ENCODE measurements at places on chromosomes 4 and X.
A peak's percentile ranks its signal among the peaks of the same experiment; 100 is the strongest.

GRCh38 chr4:176409627-176410026 is 89.9 kb downstream of the SPCS3 start:
- no peak for DNase-seq

GRCh38 chrX:9438933-9439494 is 25.8 kb upstream of the TBL1X start:
- no peak for DNase-seq

DNA sequence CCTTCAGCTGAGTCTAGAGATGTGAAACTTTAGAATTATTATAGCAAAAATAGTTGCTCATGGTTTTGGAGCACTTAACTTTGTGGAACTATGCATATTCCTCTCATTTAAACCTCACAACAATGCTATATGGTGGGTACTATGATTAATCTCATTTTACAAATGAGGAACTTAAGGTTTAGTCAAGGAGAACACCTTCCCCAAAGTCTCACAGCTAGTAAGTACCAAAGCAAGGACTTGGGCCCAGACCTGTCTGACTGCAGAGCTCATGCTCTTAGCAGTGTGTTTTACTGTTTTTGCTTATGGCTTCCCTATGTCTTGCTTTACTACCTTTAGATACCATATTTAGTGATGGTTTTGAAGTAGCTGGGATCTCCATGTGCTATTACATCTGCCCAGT is 5.1 kb downstream of the UBE2A start:
- no peak for DNase-seq

DNA sequence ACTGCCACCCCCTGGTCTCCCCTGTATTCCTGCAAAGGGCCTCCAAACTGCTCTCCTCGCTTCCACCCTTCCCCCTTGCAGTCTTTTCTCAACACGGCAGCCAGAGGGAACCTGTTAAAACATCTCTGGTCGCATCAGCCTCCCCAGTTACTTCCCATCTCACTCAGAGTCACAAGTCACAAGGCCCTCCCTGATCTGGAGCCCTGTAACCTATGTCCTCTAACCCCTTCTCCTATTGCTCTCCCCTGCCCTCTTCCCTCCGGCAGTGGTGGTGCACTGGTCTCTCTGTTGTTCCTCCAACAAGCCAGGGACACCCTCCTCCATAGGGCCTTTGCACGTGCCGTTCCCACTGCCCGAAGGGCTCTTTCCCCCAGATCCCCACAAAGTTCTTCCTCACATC is 73.2 kb downstream of the SH3KBP1 start:
- DNase-seq: no peak

DNA sequence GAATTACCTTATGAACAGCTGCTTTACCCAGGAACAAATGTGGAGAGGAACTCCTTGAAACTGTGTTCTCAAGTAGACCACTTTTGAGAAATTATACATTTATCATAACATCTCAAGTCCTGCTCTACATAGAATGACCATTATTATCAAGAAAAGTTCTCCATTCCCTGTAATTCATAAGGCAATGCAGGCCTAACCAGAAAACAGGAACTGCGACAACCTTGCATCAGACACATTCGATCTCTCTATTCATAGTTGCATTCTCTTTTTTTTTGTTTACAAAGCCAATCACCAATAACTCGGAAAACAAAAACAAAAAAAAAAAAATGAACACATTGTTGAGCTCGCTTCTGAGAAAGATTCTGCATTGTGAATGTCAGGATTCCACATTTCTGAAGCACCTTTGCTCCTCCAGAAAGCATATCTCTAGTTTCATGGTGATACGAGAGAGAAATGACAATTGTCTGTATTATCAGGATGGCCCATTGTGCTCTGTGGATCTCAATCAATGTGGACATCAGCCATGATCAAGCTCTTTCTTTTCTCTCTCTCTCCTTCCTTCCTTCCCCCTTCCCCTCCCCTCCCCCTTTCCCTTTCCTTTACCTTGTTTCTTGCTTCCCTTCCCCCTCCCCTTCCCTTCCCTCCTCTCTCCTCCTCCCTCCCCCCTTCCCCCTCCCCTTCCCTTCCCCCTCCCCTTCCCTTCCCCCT is 32.4 kb upstream of the CD99 start:
- DNase-seq: no peak

DNA sequence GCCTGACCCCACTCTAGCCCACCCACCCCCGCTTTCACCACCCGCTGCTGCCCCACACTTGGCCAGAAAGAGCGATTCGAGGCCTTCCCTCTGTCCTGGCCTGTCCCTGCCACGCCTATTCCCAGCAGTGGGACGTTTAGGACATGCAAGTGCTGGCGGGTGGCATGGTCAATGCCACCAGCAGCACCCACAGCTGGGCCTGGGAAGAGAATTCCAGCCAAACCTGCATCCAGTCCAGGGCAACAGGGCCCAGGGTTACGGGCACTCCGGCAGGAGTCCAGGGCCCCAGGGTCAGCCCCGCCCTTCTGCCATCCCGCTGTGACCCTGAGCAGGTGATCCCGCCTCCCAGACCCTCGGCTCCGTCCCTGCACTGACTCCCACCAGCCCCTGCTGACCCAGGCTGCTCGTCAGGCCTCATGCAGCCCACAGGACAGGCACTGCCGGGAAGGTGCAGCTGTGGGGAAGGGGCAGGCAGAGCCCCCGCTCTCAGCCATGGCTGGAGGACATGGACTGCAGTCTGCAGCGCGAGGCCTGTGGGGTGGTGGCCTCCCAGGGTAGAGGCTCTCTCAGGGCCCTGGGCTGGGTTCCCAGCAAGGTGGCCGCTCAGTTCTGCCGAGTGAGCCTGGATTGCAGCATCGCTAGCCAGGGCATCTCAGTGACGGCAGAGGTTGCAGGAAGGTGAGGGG is 6.8 kb upstream of the HTRA3 start:
- DNase-seq: no peak

GRCh38 chr4:53821179-53821851 is 230.0 kb upstream of the LNX1 start:
- DNase-seq: no peak

- DNase-seq: no peak
Measured at GRCh38 chr4:40112027-40112792, 55.6 kb downstream of the N4BP2 start.

DNA sequence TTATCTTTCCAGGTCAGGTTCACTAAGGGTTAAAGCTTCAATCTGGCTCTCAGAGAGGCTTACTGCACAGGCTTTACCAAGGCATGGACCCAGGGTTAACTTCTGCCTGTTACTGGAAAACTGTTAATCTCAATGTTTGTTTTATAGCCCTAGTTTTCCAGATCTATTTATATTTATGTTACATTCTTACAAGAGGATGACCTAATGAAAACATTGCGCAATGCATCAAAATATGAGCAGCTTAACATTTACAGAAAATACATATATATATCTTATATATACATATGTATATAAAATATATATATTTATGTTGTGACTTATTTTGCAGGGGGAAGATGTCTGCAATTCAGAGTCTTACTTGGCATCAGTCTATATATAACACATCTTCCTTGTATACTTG is 112.3 kb downstream of the PCDH19 start:
- DNase-seq: no peak

DNA sequence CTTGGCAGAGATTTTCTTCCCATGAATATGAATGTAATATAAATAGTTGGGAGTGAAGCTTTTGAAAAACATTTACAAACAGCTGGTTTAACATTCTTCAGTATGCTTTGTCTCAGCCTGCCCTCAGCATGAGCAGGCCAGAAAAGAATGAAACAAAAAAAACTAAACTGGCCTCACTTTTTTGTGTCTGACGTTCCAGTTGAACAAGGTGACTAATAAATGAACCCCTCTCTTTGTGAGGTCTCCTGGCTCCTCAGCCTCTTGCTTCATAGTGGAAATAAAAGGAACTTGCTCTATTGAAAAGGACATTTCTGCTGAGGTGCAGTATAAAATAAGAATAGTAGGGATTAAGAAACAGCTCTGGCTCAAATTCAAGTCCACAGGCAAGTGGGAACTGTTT is 9.4 kb downstream of the CHST7 start:
- DNase-seq: peak; percentile 35

- DNase-seq: no peak
Measured at GRCh38 chrX:12986886-12987285, 12.0 kb downstream of the TMSB4X start.

GRCh38 chr4:4327652-4328121 is 37.6 kb downstream of the ZBTB49 start:
- no peak for DNase-seq
